ENCODE measurements at places on chromosomes 13 and 19.

DNA sequence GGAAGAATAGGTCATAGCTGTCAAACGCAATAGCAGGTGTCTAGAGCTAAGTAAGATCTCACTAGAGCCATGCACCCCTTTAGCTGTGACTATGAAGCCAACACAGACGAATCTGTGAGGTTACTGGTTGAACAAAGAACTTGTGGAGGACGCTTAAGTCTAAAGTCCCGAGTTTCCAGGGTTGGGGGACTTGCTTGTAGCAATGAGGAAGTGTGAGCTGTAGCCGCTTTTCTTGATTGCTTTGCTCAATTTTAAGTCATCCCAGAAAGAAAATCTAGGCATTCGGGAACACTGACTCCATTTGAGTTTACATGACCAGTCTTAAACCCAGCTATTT is 1.6 kb downstream of the GPC5 start:
- no peak for DNase-seq

DNA sequence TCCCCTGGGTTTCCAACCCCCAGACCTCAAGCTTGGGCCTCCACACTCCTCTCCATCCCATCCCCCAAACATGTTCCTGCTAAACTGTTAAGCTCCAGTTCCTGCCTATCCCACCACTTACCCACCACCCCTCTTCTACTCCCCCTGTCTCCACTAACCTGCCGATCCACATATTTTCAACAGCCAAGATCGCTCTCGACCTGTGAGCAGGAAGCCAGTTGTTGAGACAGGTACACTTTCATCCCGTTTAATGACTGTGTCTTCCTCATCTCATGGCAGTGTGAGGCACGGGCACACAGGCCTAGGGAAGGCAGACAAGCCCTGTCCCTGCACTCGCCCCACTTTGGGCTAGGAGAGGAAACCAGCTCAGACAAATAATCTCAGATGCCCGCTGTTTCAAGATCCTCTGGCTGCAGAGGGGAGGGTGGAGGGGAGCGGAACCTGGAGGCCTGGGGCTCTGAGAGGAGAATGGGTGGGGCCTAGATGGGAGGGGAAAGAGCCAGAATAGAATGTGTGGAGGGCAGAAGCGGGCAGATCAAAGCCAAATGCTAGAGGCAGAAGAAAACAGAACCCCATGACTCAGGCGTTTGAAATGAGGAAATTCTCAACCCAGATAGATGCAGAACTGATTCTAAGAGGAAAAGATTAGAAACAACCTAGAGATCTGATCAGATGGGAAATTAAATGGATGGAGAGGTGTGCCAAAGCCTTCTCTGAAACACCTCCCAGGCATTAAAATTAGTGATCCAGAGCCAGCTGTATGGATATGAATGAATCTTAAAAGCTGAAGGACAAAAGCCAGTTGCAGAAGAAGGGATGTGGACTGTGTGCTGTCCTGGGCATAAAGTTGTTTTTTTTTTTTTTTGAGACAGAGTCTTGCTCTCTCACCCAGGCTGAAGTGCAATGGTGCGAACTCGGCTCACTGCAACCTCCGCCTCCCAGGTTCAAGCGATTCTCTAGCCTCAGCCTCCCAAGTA is 16.9 kb upstream of the CYP2S1 start:
- DNase-seq = no peak

GRCh38 chr19:46250076-46250735 is 20.7 kb downstream of the IGFL1 start:
- DNase-seq = no peak

GRCh38 chr19:33288666-33289065 is 13.7 kb downstream of the CEBPA start:
- no peak for DNase-seq

DNA sequence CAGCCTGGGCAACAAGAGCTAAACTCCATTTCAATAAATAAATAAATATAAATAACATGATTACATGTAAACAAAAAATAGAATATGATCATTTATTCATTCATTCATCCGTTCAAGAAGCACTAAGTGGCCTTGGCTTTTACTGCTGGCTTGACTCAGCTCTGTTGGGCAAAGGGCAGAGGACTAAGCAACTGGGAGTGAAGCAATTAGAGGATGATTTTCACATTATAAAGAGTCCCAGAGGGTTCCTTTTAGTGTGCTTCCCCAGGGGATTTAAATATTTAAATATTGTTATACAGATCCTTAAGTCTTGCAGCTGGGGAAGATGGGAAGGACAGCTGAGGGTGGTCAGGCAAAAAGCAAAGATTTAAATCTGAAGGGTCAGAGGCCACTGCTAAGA is 34.9 kb upstream of the FLT1 start:
- DNase-seq = no peak

DNA sequence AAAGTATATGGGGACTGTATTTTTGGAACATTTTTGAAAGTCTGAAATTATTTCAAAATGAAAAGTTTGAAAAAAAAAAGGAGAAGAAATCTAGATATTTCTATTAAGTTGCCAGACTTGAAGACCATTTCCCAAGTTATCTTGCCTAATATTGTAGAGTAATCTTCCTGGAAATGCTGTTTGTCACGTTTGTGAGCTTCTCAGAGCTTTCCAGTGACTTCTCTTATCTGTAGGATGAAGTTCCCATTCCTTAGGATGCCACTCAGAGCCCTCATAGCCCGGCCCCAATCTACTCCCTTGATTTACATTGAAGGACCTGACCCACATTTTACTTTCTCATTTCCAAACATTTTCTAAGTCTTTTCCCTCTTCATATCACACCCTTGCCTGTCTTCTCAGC is 23.6 kb downstream of the CEACAM8 start:
- no peak for DNase-seq

DNA sequence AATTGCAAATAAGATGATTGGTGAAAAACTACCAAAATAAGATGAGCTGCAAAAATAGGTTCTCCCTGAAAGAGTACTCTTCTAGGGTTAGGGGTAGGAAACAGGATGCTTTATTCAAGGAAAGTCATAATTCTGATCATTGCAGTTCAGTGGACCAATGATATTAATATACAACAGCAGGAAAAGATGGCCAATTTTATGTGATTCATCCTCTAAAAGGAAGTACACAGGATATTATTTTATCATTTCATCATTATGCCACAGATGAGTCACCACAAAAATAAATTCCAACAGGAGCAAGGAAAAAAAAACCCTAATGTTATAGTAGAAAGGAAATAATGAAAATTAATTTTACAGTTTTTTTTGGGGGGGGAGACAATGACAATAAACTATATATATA is 205.0 kb downstream of the NALCN start:
- DNase-seq = no peak

- DNase-seq = no peak
These were observed 5.7 kb downstream of the TLE5 start for GRCh38 chr19:3056417-3057088.

DNA sequence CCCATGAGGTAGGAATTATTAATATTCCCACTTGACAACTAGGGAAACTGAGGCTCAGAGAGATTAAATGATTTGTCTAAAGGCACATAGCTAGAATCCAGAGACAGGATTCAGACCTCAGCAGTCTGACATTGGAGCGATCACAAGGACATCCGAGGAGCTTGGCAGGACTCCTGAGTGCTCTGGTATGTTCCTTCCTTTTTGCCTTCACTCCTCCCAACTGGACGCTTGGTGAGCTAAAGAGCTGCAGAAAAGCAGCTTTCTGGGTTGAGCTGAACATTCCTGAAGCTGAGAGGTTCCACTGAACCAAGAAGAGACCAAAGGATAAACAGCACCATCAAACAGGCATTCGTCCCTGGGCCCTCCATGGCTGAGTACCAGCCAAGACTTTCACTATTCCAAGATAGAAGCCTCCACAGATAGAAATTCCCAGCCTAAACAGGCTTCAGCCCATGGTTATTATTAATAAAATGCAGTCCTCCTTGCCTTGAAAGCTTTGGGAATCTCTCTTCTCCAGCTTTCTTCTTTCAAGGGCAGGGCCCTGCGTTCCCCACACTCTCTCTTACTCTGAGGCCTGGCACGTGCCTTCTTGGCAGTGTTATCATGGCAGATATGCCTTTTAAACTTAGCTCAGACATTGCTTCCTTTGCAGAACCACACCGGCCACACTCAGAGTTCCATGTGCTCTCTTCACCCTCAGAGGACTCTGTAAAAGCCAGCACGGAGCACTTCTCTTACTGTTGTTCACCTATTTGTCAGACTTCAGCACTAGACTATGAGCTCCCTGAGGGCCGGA is 97.1 kb downstream of the CYSLTR2 start:
- no peak for DNase-seq

- peak; percentile 75 for DNase-seq
These were observed 1.1 kb downstream of the TSSK6 start for GRCh38 chr19:19514215-19514657.

- no peak for DNase-seq
These were observed 42.3 kb downstream of the LYL1 start for GRCh38 chr19:13060233-13060963.

- no peak for DNase-seq
These were observed 951 bp upstream of the MTUS2 start for GRCh38 chr13:28819046-28819730.

GRCh38 chr19:33640773-33641172 is 19.0 kb downstream of the CHST8 start:
- peak; percentile 69 for DNase-seq

- no peak for DNase-seq
These were observed 100.3 kb downstream of the ITGBL1 start for GRCh38 chr13:101552786-101553185.

DNA sequence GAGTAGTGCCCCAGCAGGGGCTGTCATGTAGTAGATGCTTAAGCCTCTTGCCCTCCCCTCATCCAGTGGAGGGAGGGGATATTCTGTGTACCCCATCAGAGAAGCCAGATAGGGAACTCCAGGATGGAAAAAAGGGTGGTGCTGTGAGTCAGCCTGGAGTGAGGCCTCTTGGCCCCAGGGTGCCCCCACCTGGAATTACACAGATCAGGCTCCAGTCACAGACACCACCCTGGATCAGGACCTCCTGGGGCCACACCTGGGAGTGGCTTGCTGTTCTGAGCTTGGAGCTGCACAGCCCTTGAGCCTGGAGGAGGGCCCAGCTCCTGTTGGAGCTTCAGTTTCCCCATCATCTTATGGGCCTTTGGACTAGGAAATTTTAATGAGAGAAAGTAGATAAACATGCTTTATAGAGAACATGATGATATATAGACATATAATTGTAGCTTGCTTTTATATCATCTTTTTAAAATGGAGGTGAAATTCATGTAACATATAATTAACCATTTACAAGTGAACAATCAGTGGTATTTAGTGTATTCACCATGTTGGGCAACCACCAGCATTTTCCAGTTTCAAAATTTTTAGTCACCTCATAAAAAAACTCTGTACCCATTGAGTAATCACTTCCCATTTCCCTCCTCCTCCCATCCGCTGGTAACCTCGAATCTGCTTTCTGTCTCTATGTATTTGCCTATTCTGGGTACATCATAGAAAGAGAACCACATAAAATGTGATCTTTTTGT is 24.6 kb downstream of the CYP4F22 start:
- no peak for DNase-seq

Measured in suprapubic skin (tissue), 4 donors.